ENCODE measurements at places on chromosomes 13 and 19. TPM values are rescaled to one million over a fixed set of nuclear protein-coding genes. Genes with fewer than 3 reads are reported as not detected.

DNA sequence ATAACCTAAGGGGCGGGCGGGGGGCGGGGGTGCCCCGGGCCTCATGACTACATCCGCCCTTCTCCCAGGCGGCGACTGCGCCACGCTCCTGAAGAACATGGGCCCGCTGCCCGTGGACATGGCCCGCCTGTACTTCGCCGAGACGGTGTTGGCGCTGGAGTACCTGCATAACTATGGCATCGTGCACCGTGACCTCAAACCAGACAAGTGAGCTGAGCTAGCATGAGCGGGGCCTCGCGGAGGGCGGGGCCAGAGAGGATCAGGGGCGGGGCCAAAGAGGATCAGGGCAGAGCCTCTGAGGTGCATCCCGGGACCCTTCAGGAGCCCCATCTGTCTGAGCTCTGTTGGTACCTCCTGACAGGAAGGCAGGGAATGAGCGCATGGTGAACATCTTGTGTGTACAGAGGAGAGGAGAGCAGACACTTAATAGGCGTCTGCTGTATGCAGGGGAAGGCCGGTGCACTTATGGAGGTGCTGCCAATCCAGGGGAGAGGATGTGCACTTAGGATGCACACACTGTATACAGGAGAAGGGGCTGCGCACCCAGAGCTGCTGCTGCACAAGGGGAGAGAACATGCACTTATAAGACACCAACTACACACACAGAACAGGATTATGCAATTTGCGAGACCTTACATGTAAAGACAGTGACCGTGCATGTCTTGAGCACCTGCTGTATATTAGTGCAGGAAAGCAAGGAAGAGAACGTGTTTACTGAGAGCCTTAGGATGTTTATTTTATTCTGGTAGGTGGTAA lies 20.9 kb upstream of the PIK3R2 start:
- DNase-seq, result no peak
- H3K4me3 ChIP-seq, result no peak overlapping the region
- H3K27ac ChIP-seq, result no peak overlapping the region
- peaks cover 2% of the 10 kb centered on the region for H3K27me3 ChIP-seq
- H3K36me3 ChIP-seq, result peaks cover 47% of the 10 kb centered on the region
- H3K4me1 ChIP-seq, result peaks cover 16% of the 10 kb centered on the region

DNA sequence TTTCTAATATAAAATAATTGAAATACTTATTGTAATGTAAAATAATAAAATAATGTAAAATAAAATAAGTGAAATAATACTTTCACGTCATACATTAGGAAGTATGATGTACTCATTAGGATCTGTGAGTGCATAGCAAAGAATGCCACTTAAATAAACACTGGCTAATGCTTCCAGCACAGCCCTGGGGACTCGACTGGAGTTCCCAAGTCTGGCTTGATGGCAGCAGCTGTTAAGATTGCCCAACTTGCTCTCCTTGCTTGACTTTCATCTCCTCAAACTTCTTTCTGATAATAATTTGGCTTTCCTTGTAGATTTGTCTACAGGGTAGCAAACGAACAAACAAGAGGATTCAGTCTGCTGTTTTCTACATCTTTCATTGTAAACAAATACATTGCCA lies 191.9 kb downstream of the COG6 start:
- no peak overlapping the region for H3K4me3 ChIP-seq
- H3K36me3 ChIP-seq, result no peaks in the 10 kb centered on the region
- no peaks in the 10 kb centered on the region for H3K4me1 ChIP-seq
- no peak for DNase-seq

- no peak for DNase-seq
- no peaks in the 10 kb centered on the region for H3K4me1 ChIP-seq
- no peaks in the 10 kb centered on the region for H3K36me3 ChIP-seq
- H3K27me3 ChIP-seq, result no peaks in the 10 kb centered on the region
- H3K27ac ChIP-seq, result no peak overlapping the region
- no peak overlapping the region for H3K4me3 ChIP-seq
These were observed 7.6 kb downstream of the STARD13 start for GRCh38 chr13:33277946-33278345.

Gene ERF
- 2.3 TPM for polyA plus RNA-seq

- no peaks in the 10 kb centered on the region for H3K27me3 ChIP-seq
- no peaks in the 10 kb centered on the region for H3K36me3 ChIP-seq
- no peak overlapping the region for H3K27ac ChIP-seq
- no peak overlapping the region for H3K4me3 ChIP-seq
These were observed 30.0 kb downstream of the PCDH9 start for GRCh38 chr13:67200183-67200582.
